ENCODE measurements at places on chromosomes 6 and 20.

- no peak for DNase-seq
Observed at GRCh38 chr6:106564476-106564875, 64.8 kb downstream of the RTN4IP1 start.

GRCh38 chr6:111759836-111760785 is 113.1 kb downstream of the FYN start:
- no peak for DNase-seq

DNA sequence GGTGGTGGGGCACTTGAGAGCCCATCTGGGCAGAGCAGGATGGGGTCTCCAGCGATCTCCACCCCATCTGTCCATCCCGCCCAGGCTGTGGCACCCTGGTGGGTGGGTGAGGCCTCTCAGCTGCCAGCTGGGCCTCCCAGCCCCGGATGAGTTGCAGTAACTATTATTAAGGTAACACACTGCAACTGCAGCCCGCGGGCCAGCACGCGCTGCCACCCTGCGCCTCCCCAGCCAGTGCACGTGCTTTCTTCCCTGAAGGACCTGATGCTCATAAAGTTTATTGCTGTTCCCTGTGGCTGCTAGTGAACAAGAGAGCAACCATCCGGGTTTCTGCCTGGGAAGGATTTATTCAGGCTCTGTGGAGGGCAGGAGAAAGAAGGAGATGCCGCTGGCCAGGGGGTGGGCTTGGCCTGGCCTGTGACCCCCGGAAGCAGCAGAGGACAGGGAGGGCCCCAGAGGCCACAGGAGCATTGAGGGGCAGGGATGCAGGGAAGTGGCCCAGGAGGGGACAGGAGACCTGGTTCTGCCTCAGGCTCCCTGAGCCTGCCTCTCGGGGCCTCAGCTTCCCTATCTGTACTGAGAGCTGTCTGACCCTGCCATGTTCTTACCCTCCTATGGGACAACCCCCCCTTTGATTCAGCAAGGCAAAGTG is 1.7 kb downstream of the IP6K3 start:
- DNase-seq, result no peak

DNA sequence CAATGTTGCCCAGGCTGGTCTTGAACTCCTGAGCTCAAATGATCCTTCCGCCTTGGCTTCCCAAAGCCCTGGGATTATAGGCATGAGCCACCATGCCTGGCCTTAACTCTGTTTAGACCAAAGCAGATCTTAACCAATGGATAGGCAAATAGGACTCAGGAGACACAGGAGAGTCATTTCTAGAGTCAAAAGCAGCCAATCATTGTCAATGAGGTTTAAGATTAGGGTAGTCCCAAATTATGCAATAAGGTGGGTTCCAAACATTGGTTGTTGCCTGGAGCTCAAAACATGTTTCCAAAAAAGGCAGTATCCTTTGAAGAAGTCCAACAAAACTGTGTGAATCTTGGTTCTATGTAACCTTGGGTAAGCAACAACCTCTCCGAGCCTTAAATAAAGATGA is 95.7 kb upstream of the JARID2 start:
- no peak for DNase-seq

DNA sequence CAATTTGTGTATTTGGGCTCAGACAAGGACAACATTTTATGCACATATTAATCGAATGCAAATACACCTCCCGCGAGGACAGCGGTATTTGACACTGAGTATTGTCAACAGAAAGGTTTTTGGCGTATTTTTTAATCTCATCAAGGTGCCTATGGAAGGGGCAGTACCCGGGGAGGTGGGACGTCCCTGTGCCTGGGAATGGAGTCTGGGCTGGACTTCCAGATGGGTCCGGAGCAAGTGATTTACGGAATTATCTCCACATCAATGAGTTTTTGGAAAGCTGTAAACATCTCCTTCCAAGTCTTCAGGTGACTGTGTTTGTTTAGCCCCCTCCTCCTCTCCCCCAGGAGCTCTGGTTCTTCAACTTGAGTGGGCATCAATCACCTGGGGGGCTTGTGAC is 39.8 kb downstream of the PRR18 start:
- no peak for DNase-seq

GRCh38 chr6:84457276-84457675 is 229.8 kb upstream of the CEP162 start:
- DNase-seq, result no peak

DNA sequence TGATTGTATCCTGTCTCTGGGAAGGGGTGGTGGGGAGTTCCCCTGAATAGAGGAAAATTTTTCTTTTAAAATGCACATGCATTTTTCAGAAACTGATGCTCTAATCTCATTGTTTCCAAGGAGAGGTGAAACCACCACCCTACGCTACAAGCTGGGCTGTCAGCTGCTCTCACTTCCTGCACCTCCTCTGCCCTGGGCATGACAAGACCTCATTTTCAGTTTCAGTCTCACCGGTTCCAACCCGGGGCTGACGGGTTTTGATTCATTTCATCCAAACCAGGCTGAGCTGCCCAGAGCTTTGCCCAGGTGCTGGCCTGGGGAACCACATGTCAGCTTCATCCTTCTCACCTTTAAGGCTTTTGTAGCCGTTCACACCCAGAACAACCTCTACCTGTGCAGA is 99.7 kb downstream of the EYA2 start:
- peak; percentile 13 for DNase-seq
